ENCODE measurements at places on chromosomes 2 and 18. TPM values are rescaled to one million over a fixed set of nuclear protein-coding genes. Genes with fewer than 3 reads are reported as not detected.

Gene NCK2
- total RNA-seq = 42.9 TPM

Gene KCNE4
- 11.1 TPM for total RNA-seq

Gene MALL
- 2.0 TPM for total RNA-seq

Gene RAD51AP2
- 0.10 TPM for total RNA-seq

Gene UGT1A4
- not detected for total RNA-seq

Gene CRYBA2
- not detected for total RNA-seq

Gene AFF3
- total RNA-seq = 40.8 TPM

Gene CIB4
- not detected for total RNA-seq

Gene GNLY
- 0.98 TPM for total RNA-seq

- no peaks in the 10 kb centered on the region for H3K36me3 ChIP-seq
- H3K27me3 ChIP-seq = no peaks in the 10 kb centered on the region
- DNase-seq = no peak
- peaks cover 9% of the 10 kb centered on the region for H3K4me1 ChIP-seq
- H3K4me3 ChIP-seq = no peak overlapping the region
Observed at GRCh38 chr2:12277241-12278034, 439.3 kb upstream of the TRIB2 start.

GRCh38 chr18:26438980-26439379, 109.4 kb downstream of the KCTD1 start:
- no peaks in the 10 kb centered on the region for H3K36me3 ChIP-seq
- no peak overlapping the region for H3K27ac ChIP-seq
- H3K4me1 ChIP-seq = peaks cover 3% of the 10 kb centered on the region
- H3K27me3 ChIP-seq = no peaks in the 10 kb centered on the region

- H3K4me1 ChIP-seq = no peaks in the 10 kb centered on the region
- DNase-seq = no peak
- no peaks in the 10 kb centered on the region for H3K27me3 ChIP-seq
- H3K27ac ChIP-seq = no peak overlapping the region
- H3K36me3 ChIP-seq = no peaks in the 10 kb centered on the region
Observed at GRCh38 chr18:13039806-13040205, 48.6 kb downstream of the CEP192 start.

GRCh38 chr18:35770376-35771014, 189.0 kb downstream of the GALNT1 start:
- no peak overlapping the region for H3K27ac ChIP-seq
- H3K4me1 ChIP-seq = no peaks in the 10 kb centered on the region
- H3K36me3 ChIP-seq = no peaks in the 10 kb centered on the region
- no peak overlapping the region for H3K4me3 ChIP-seq
- no peak for DNase-seq

DNA sequence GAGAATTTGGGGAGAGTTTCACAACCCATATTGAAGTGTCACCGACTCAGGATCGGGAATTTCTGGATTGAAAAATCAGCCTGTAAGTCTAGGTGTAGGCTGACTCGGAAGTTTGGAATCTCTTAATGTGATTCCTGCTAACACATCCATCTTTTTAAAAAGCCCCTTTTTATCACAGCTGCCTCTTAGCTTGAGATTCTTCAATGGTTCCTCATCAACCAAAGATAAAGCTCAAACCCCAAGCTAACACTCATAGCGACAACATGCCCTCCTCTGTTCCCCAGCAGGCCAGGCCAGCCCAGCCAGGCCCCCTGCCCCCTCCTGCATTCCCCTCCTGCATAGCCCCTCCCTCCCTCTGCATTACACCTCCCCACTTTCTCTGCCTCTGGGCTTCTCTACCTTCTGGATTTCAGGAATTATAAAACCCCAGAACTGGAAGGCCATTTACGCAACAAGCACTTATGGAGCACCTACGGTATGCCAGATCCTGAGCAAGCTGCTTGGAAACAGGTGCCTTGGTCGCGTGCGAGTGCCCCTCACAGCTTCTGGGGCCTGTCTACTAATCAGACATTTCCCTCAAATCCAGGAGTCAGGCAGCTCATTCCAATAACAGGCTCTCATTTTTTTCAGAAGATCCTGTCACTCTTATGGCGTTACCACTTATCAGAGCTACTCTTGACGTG, 63.4 kb downstream of the EMX1 start:
- DNase-seq = no peak
- H3K4me1 ChIP-seq = peaks cover 8% of the 10 kb centered on the region
- no peaks in the 10 kb centered on the region for H3K36me3 ChIP-seq
- H3K27me3 ChIP-seq = no peaks in the 10 kb centered on the region
- H3K27ac ChIP-seq = no peak overlapping the region

DNA sequence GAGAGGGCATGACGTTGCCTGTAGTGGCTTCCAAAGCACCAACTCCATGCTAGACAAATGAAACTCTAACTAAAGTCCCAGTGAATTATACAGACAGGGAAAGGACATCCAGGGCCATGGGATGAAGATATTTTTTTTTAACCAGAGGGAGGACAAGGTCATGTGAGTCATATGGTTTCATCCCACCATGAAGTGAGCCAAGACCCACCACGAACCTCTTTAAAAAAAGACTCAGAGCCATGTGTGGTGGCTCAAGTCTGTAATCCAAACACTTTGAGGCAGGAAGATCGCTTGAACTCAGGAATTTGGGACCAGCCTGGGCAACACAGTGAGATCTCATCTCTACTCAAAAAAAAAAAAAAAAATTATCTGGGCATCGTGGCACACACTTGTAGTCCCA, 115.2 kb downstream of the LIPG start:
- DNase-seq = no peak
- H3K27ac ChIP-seq = no peak overlapping the region
- H3K4me3 ChIP-seq = no peak overlapping the region
- no peaks in the 10 kb centered on the region for H3K27me3 ChIP-seq
- H3K4me1 ChIP-seq = peaks cover 1% of the 10 kb centered on the region

DNA sequence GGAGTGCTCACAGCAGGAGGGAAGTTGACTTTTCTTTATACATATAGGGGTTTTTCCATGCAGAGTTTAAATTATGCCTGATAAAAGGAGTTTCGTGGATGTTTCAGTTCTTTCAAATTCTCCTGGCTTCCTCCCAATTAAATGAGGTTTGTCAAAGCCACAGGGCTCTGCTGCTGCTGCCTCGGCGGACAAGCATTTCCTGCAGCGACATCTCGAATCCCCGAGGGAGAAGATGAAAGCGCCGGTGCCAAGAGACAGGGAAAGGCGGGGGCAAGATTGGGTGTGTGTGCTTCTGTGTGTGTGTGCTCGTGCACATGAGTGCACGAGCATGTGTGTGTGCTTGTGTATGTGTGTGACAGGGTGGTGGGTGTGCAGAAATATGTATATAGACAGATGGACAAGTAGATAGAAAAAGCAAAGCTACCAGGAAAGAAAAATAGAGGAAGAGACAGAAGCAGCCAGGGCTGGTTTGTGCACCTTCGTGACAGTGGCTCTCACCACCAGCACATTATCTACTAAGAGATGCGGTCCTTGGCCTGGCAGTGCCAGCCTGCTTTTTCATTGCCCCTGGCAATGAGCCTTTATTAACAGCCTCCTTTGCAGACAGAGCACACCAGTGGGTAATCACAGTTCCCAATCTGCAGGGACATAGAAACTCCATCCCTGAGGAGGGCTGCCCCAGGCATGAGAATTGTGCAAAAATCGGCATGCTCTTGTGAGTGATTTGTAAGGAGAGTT, 76.2 kb downstream of the CDK15 start:
- peaks cover 2% of the 10 kb centered on the region for H3K4me1 ChIP-seq
- H3K27me3 ChIP-seq = no peaks in the 10 kb centered on the region
- DNase-seq = no peak
- H3K4me3 ChIP-seq = no peak overlapping the region
- no peaks in the 10 kb centered on the region for H3K36me3 ChIP-seq

DNA sequence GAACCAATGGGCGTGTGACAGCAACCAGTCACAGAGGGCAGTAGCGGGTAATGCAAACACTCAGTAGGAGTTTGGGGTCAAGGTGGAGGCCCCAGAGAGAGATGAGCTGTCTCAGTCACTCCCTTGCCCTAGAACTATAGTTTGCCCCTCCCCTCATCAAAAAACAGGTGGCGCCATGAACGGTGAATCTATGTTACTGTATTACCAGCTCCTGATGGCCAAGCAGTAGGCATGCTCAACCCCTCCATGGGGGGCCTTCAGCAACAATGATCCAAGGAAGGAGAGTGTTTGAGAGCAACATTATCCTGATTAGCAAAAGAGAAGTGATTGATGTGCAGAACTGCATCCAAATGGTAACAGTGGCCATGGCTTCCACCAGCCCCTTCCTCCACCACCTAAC, 30.4 kb downstream of the TRABD2A start:
- no peak for DNase-seq
- H3K4me3 ChIP-seq = no peak overlapping the region
- no peaks in the 10 kb centered on the region for H3K27me3 ChIP-seq
- no peaks in the 10 kb centered on the region for H3K4me1 ChIP-seq

DNA sequence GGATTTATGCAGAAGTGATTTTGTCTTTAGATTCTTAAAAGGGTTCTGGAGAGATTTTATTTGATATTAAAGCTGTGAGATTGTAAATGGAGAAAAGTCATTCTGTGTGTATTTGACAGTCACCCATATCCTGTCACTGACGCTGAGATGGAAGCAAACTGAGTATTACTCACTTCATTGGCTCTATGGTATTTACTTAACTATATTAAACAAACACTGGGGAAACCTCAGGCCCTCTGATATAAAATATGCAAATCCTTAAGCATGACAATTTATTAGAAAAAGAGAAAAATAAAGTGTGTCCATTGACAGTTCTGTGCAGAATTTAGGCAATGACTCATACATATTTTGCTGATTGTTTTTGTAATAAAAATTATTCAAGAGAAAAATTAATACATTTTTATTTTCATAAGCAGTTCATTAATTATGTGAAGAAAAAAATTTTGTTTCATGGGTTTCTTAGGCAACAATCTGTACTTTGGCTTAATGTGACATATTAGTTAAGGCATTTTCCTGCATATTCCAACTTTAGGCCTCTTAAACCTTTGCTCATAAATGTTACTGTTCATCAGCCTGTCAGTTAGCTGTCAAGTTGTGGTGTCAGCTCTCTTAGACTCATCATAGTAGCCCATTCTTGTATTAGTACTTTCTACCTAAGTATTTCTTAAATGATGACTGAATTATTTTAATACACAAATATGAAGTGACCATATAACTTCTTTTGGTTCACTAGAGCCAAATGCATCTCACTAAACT, 99.9 kb downstream of the PARD3B start:
- no peaks in the 10 kb centered on the region for H3K27me3 ChIP-seq
- H3K36me3 ChIP-seq = no peaks in the 10 kb centered on the region
- H3K4me3 ChIP-seq = no peak overlapping the region
- H3K27ac ChIP-seq = no peak overlapping the region
- no peak for DNase-seq

- DNase-seq = peak; percentile 42
- H3K36me3 ChIP-seq = no peaks in the 10 kb centered on the region
- no peak overlapping the region for H3K4me3 ChIP-seq
- H3K4me1 ChIP-seq = peaks cover under 1% of the 10 kb centered on the region
Observed at GRCh38 chr2:9336576-9337314, 86.6 kb downstream of the ITGB1BP1 start.

- H3K27me3 ChIP-seq = no peaks in the 10 kb centered on the region
- peaks cover 2% of the 10 kb centered on the region for H3K4me1 ChIP-seq
- no peak overlapping the region for H3K27ac ChIP-seq
- H3K36me3 ChIP-seq = no peaks in the 10 kb centered on the region
- no peak overlapping the region for H3K4me3 ChIP-seq
Observed at GRCh38 chr2:18896125-18896764, 306.9 kb upstream of the NT5C1B start.

DNA sequence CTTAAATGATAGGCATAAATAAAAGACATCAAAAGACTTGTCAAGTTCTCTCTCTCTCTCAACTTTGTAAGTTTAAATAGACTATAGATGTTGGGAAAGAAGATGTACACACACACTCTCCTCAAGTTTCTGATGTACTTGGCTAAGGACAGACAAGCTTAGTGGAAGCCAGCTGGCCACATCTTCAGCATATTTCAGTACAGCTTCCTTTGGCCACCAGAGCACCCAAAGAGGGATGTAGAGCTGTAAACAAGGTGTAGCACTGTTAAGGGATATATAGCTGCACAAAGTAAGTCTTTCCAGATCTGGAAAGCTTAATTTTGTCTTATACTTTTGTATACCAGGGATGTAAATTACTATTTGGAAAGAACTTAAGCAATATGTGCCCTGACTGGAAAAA, 64.3 kb upstream of the MSTN start:
- no peaks in the 10 kb centered on the region for H3K36me3 ChIP-seq
- no peaks in the 10 kb centered on the region for H3K27me3 ChIP-seq
- DNase-seq = no peak
- H3K4me1 ChIP-seq = no peaks in the 10 kb centered on the region
- H3K4me3 ChIP-seq = no peak overlapping the region

DNA sequence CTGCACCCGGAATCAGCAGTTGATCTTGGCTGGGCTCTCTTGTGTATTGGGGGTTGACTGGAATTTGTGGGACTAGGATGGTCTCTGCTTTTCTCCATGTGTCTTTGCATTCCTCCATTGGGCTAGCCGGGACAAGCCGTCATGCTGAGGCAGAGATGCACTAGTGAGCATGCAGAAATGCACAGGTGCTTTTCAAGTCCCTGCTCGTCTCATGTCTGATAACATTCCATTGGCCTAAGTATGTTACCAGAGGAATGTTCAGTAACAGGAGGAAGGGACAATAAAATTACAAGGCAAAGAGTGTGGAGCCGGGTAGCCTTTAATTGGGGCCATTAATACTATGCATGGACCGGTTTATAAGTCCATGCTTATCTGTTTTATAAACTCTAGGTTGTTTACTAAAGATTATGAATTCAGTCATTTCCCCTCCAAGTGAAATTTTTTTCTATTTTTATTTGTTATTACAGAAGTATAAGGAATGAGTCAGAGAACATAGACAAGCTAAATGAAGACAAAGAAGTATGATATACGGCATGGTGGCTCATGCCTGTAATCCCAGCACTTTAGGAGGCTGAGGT, 24.4 kb upstream of the AAK1 start:
- no peaks in the 10 kb centered on the region for H3K36me3 ChIP-seq
- no peaks in the 10 kb centered on the region for H3K4me1 ChIP-seq
- H3K27me3 ChIP-seq = no peaks in the 10 kb centered on the region
- no peak overlapping the region for H3K4me3 ChIP-seq
- no peak overlapping the region for H3K27ac ChIP-seq

DNA sequence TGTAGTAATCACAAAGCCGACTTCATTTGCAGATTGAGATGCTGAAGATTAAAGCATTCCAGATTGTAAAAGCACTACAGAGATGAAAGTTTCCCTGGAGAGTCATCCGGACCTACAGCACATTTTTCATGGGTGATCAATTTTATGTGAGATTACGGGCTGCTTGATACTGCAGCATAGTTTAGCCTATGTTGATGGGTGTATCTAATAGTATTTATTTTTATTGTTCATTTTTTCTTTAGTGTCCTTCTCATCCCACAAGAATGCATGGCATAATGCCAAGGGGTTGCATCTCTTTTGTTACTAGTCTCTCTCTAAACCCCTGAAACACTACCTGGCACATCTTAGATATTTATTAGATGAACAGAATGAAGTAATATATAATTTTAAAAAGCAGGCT, 240.4 kb downstream of the MBD2 start:
- H3K4me1 ChIP-seq = no peaks in the 10 kb centered on the region
- no peaks in the 10 kb centered on the region for H3K36me3 ChIP-seq
